ENCODE measurements at places on chromosomes 1 and 21.

- no peak for DNase-seq
These were observed 17.5 kb downstream of the SLC26A9 start for GRCh38 chr1:205925736-205926135.

DNA sequence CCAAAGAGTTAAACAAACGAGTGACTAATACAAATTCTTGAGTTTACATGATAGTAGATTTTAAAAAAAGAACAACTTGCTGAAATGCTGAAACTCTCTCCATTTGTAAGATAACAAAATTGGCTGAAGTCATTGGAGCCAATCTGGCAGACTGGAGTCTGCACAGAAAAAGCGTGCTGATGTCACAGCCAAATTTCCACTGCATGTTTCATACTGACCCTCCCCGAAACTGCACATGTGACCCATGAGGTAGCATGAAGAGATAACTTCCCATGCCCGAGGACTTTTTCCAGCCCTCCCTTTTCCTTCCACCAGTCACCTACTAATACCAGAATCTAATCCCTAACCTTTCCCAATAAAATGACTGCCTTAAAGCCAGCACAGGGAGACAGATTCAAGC is 1.2 kb upstream of the LELP1 start:
- DNase-seq, result no peak

- no peak for DNase-seq
These were observed 38.4 kb upstream of the CD101 start for GRCh38 chr1:116962987-116963639.

DNA sequence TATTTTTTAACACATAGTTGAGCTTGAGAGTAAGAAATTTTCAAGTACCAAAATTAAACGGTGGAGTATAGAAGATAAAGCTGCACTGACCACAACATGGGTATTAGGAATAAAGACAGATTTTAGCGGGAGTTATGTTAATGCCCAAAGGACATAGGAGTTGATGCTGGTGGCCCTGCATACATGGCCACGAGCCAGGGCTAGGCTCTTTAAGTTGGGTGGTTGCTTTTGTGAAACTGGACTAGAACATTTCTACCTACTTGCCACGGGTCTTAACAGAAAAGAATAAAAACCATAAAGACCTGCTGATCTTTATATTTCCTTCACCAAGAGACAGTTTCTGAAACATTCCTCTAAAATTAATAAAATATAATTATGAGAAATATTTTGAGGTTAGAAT is 14.9 kb downstream of the EDEM3 start:
- DNase-seq, result no peak

DNA sequence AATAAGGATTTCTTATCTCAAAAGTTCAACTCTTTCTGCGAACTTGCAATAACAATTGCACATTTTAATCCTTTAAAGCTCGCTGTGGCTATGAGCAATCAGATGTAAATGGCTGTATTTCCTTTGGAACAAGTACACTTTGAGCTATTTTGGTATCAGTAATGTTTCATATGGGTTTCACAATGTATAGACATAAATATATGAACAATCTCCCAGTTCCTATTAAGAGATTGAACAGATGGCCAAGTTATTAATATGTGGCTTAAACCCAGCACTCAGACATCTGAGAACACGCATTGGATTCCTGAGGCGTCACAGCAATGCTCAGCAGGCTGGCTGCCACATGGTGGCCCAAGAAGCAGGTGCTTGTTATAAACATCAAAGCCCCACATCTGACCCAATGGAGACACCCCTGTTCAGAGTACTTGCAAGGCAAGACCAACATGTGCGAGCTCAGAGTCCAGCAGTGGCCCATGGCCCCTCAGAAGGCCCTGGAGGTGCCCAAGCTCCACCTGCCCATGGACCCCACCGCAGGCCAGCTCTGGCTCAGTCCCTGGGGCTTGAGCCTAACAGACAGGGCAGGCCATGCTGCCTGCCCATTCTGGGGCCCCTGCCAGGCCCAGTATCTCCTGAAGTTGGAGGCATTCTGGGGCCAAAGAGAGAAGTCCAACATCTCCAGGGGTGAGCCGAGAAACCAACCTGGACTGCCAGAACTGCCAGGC is 23.7 kb downstream of the PSMG1 start:
- DNase-seq, result no peak

DNA sequence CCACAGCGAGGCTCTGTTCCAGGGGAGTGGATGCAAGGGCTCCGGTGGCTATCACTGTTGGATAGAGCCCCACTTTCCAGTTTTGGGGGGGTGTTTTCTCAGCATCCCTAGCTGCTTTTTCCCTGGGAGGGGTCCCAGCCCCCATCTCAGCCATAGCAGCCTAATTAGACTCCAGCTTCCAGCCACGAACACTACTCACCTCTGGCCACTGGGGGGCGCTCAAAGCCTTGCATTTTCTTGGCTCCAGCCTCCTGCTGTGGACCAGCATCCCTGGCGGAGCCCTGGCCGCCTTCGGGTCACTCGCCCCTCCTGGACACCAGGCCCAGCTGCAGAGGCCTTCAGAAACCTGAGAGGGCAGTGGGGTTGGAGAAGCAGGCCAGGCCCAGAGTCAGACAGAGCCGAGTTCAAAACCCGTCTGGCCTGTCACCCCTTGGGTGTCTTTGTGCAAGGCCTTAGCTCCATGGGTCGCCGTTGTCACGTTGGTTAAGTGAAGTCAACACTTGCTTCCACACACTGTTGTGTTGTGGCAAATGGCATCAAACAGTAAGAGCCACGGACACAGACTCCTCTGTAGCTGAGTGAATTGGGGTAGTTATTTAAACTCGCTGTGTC is 93.5 kb upstream of the ACTL8 start:
- peak; percentile 50 for DNase-seq

GRCh38 chr1:162470216-162470615 is 27.4 kb upstream of the UHMK1 start:
- no peak for DNase-seq

GRCh38 chr1:116763787-116764465 is 9.7 kb downstream of the CD2 start:
- DNase-seq, result no peak

DNA sequence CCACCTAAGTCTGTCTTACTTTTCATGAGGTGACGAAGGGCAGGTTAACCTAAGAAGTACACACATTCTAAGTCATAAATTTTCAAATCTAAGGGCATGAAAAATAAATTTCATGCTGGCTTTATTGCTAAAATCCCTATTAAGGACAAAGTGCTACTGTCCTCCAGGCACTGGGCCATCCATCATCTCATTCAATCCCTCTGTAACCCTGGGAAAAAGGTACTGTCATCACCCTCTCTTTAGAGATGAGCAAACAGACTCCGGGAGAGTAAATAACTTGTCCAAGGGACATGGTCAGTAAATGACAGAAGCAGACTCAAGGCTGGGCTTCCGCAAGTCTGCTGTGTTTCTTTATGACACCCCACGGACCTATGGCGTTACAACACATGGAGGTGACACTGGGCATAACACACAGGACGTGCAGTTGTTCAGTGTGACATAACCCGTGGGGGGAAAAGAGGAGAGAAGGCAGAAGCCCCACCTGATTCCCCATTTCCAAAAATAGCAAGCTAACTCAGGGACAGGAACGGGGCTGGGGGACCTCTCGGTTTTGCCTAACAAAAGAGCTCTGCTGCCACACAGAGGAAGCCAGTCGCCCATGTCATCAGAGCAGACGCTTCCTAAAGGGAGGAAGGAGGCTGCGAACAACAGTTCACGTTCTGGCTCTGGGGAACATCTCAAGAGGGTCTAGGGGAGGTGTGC is 12.5 kb upstream of the SRM start:
- no peak for DNase-seq

GRCh38 chr21:23695443-23695842 is 1911.8 kb downstream of the MRPL39 start:
- no peak for DNase-seq

- no peak for DNase-seq
These were observed 104.2 kb downstream of the ATP6V1G3 start for GRCh38 chr1:198436276-198436675.

DNA sequence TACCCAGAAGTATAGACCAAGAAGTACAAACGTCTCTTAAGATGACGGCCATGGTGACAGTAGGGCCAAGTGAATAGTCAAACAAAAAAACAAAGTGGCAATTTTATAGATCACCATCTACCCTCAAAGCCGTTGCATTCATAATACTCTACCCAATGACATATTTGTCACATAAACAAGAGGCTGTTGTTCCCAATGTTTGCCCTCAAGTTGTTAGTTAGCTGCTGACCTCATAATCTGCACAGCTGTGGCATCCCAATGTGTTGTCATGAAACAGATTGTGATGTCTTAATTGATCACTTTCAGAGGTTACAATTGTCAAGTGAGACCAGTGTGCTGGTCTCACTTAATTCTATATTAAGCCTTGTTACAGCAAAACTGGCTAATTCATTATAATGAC is 333.8 kb downstream of the ST6GALNAC3 start:
- no peak for DNase-seq

DNA sequence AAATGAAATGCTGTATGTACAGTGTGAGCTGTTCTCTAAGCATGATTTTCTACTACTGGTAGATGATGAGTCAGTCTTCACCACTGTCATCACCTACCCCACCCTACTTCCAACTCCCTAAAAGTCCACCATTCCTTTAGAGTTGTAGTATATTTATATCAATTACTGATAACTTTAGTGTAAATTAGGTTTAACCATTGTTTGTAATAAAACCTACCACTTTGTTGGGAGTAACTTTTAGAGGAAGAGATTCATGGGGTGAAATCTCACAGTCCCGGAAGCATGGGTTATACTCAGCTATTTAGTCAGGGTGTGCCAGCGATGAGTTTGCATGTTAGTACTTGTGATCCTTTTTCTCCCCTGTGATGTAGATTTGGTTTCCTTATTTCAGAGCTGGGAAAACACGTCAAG is 17.1 kb downstream of the MORC3 start:
- DNase-seq, result peak; percentile 80

DNA sequence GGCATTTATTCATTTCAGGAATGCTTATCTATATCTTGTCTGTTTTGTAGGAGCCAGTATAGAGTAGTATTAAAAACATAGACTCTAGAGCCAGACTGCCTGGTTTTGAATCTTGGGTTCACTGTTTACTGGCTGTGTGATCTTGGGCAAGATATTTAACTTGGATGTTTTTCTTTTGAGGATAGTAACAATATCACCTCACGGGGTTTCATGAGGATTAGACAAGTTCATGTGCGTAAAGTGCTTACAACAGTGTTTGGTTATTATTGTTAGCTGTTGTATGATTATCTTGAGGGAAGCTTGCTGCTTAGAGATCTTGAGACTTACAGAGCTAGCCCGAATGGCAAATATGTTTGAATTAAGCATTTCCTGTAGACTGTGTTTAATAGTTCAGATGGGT is 40.2 kb downstream of the WNT4 start:
- no peak for DNase-seq

- DNase-seq, result no peak
These were observed 40.2 kb downstream of the PIK3CD start for GRCh38 chr1:9691691-9692090.

DNA sequence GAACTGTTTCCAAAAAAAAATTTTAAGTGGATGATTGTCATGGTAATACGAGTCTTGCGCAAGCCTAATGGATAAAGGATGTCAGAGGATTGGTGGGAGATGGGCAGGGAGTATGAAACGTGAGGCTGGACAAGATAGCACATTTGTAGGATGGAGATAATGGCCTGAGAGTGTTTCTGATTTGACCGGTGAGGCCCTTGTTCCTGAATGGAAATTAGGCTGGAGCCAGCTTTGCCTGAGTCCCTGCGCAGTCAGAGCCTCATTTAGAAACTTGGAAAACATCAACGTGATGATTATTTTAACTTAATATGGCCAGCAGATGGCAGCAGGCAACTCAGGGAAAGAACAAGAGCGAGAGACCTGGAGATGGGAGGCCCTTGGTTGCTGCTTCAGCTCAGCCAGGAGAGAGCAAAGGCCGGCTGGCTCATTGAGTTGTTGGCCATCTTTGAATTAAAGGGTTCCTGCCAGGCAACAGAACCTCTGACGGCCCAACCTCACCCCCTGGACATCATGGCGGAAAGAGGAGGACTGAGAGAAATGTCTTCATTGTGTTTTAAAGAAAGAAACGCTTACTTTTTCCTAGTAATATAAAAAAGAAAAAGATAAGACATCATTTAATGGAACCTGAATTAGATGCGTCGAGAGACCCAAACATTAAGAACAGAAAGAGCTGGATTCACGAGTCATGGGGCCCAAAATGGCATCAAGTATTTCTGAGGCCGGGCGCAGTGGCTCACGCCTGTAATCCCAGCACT is 80.3 kb downstream of the SELENOF start:
- DNase-seq, result peak; percentile 78

- peak; percentile 88 for DNase-seq
These were observed 32.3 kb downstream of the KIAA2013 start for GRCh38 chr1:11893907-11894251.

- DNase-seq, result no peak
These were observed 246.6 kb upstream of the CACYBP start for GRCh38 chr1:174753131-174753530.

DNA sequence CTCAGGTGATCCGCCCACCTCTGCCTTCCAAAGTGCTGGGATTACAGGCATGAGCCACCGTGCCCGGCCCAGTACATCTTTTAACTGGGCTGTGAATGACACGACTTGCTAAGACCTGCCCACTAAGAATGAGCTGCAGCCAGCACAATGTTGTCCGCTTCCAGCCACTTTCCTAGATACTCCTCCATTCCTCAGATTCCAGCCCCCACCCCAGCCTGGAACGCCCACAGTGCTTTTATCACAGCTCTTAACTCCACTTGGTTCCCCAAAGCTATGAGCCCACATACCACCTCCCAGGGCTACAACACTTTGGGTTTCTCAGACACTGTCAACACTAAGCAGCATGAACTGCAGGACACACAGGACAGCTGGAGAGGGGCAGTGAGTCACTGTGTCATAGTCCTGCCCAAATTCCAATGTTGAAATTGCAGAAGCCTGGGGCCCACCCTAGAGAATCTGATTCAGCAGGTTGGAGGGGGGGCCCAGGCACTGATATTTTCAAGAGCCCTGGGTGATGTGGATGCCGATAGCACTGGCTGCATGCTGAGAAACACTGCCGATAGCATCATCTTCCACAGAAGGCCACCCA is 58.0 kb downstream of the ACBD3 start:
- no peak for DNase-seq

- DNase-seq, result no peak
These were observed 4.1 kb upstream of the ARHGEF10L start for GRCh38 chr1:17535300-17535936.

DNA sequence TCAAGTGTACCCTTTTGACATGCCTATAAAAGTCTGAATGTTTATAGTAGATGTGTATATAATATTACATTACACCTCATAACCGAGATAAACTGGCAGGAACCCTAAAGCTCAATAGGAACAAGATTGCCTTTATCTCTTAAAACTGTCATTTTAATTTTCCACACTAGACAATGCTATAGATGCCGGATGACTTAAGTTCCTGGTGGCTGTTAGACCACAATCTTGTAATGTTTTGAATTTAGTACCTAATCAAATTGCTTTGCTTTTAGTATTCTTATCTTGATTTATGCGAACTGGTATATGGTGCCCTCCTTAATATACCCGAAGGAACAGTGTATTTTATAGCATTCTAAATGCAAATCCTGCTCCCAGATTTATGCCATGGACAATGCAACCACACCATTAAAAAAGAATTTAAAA is 1397.0 kb upstream of the ADGRL4 start:
- no peak for DNase-seq

- no peak for DNase-seq
These were observed 135.4 kb downstream of the BACH1 start for GRCh38 chr21:29434081-29434480.
